ENCODE measurements at places on chromosomes 12 and 14. TPM values are rescaled to one million over a fixed set of nuclear protein-coding genes. Genes with fewer than 3 reads are reported as not detected.

DNA sequence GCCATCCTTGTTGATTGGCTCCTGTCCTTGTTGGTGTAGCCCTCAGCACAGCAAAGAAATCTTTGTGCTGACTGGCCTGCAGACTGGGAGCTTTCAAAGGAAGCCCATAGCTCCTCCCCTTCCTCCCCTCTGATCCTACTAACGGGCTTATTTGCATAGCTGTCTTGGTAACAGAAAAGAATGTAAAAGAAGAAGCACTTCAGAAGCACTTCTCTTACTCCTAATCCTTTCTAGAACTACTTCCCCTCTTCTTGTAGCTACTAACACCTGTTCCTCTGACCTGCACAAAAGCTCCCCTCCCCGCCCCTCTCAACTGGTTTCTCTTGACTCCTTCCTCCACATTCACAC, 14.3 kb upstream of the RIC8B start:
- DNase-seq = no peak
- no peaks in the 10 kb centered on the region for H3K27me3 ChIP-seq

DNA sequence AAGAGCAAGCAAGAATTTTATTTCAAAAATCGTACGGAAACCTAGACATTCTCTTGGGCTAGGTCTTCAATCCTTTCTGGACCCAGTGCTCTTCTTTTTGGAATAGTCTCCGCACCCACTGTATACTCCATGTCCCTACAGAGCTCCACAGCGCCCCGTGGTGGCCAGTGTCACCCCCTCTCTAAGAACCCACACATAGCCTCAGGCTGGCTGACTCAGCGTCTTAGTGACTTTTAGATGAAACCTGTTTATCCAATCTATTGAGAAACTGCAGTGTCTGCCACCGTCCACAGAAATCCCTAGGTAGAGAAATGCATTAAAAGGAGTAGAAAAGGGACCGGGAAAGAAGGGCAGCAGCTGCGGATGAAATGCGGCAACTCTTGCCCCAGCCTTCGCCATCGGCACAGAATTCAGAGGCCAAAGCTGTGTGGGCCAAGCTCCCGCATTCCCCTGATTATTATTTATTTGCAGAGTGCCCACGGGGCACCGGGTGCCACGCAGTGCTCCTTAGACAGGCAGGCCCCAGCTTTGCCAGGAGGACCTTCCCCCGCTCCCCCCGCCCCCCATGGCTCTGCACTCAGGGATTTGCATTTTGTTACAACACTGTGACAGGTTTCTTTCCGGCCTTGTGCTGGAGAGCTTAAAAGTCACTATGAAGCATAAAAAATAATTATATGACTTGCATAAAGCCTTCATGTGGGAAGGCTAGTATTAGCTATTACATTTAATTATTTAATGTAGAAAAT, 170.1 kb upstream of the FKBP4 start:
- H3K36me3 ChIP-seq = no peaks in the 10 kb centered on the region
- peaks cover 39% of the 10 kb centered on the region for H3K27me3 ChIP-seq
- peaks cover 8% of the 10 kb centered on the region for H3K4me1 ChIP-seq
- no peak overlapping the region for H3K4me3 ChIP-seq

GRCh38 chr14:74612350-74613021, 449 bp upstream of the LTBP2 start:
- H3K4me3 ChIP-seq = peak overlapping the region; percentile 87
- peaks cover 50% of the 10 kb centered on the region for H3K27me3 ChIP-seq
- peak; percentile 95 for DNase-seq
- H3K4me1 ChIP-seq = peaks cover 53% of the 10 kb centered on the region

- H3K4me3 ChIP-seq = no peak overlapping the region
- no peak for DNase-seq
- no peak overlapping the region for H3K27ac ChIP-seq
- no peaks in the 10 kb centered on the region for H3K27me3 ChIP-seq
- no peaks in the 10 kb centered on the region for H3K36me3 ChIP-seq
Measured at GRCh38 chr14:86331341-86331740, 801.4 kb downstream of the FLRT2 start.

Gene SSPN
- not detected for total RNA-seq

Gene KRT6B
- not detected for total RNA-seq

- no peak for DNase-seq
- no peak overlapping the region for H3K4me3 ChIP-seq
- H3K4me1 ChIP-seq = no peaks in the 10 kb centered on the region
- peaks cover 7% of the 10 kb centered on the region for H3K27me3 ChIP-seq
Measured at GRCh38 chr12:13250416-13250815, 53.9 kb downstream of the EMP1 start.

- no peaks in the 10 kb centered on the region for H3K4me1 ChIP-seq
- DNase-seq = no peak
- H3K27ac ChIP-seq = no peak overlapping the region
- no peaks in the 10 kb centered on the region for H3K36me3 ChIP-seq
- no peak overlapping the region for H3K4me3 ChIP-seq
- no peaks in the 10 kb centered on the region for H3K27me3 ChIP-seq
Measured at GRCh38 chr12:88625356-88625755, 45.1 kb upstream of the KITLG start.

GRCh38 chr14:22519877-22520685, 68.9 kb downstream of the DAD1 start:
- no peak for DNase-seq
- H3K27me3 ChIP-seq = no peaks in the 10 kb centered on the region
- peak overlapping the region; percentile 100 for H3K4me3 ChIP-seq
- peaks cover 97% of the 10 kb centered on the region for H3K4me1 ChIP-seq
- H3K27ac ChIP-seq = peak overlapping the region; percentile 97

GRCh38 chr14:102538602-102539543, 29.3 kb upstream of the ANKRD9 start:
- DNase-seq = no peak
- no peaks in the 10 kb centered on the region for H3K36me3 ChIP-seq
- no peak overlapping the region for H3K27ac ChIP-seq
- peaks cover 7% of the 10 kb centered on the region for H3K27me3 ChIP-seq
- no peaks in the 10 kb centered on the region for H3K4me1 ChIP-seq
- H3K4me3 ChIP-seq = no peak overlapping the region

DNA sequence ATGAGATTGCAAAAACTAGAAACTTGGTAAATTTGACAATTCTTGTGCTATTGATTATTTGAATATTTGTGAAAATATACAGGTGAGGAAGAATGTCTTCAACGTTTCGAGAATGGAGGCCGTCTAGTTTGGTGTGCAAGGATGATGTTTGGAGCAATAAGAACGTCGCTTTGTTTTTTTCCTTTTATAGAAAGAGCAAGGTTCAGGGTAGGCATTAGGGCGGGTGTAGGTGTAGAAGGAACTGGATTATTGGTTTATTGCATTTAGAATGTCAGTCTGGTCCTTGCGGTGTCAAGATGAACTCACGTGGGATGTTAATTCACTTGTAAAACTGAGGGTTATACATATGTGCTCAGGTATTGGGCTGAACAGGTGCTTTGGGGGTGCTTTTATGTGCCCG, 1.1 kb downstream of the RPS26 start:
- H3K4me3 ChIP-seq = peak overlapping the region; percentile 96
- H3K36me3 ChIP-seq = peaks cover 23% of the 10 kb centered on the region
- H3K27ac ChIP-seq = peak overlapping the region; percentile 89
- no peaks in the 10 kb centered on the region for H3K27me3 ChIP-seq
- no peak for DNase-seq

GRCh38 chr12:97181571-97182265, 274.7 kb downstream of the NEDD1 start:
- DNase-seq = no peak
- no peaks in the 10 kb centered on the region for H3K36me3 ChIP-seq
- H3K4me1 ChIP-seq = no peaks in the 10 kb centered on the region
- no peaks in the 10 kb centered on the region for H3K27me3 ChIP-seq
- no peak overlapping the region for H3K4me3 ChIP-seq

DNA sequence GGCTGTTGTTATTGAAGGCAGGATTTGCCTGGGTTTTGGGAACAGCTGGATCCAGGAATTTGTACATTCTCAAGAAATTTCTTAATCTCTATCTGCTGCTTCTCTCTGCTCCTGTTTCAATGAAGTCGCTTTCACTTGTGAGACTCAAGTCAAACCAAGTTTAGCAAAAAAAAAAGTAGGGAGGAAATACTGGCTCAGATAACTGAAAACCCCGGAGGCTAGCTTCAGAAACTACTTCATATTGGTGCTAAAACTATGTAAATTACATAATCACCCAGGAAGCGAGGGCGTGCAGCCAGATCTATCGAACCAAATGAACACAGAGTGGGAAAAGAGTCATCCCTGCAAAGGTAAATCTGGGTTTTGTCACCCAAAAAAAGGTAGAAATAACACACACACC, 68.3 kb upstream of the FICD start:
- H3K27ac ChIP-seq = no peak overlapping the region
- H3K36me3 ChIP-seq = no peaks in the 10 kb centered on the region
- H3K27me3 ChIP-seq = peaks cover 39% of the 10 kb centered on the region
- no peaks in the 10 kb centered on the region for H3K4me1 ChIP-seq
- H3K4me3 ChIP-seq = no peak overlapping the region

DNA sequence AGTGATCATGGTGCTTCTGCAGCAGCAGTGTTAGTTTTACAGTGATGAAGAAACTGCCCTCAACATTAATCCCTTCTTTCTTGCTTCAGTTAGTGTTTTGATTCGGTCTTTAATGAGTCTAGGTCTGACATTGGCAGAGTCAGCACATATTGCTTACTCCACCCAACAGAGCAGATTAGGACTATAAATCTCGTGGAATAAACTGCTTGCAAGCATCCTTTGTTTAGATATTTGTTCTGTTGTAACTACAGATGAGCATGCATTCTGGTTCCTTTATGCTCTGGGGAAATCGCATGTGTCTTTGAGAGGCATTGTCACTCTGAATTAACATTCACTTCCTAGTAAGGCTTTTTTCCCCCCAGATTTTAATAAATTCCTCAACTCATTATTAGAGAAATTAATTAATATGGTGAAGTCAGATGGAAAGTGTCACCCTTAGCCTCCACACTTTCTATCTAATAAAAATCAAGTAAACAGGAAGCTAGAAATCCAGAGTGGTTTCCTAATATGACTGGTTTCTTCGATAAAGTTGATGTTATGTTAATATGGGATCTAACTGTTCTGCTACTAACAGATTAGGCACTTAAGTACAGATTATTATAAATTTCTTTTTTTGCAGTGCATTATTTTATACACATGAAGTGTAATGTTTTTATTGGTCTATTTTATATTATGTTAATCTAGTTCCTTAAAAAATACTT, 86.2 kb upstream of the SSTR1 start:
- H3K36me3 ChIP-seq = no peaks in the 10 kb centered on the region
- no peaks in the 10 kb centered on the region for H3K27me3 ChIP-seq
- peaks cover 19% of the 10 kb centered on the region for H3K4me1 ChIP-seq
- DNase-seq = no peak
- no peak overlapping the region for H3K4me3 ChIP-seq

Gene AQP6
- not detected for total RNA-seq

DNA sequence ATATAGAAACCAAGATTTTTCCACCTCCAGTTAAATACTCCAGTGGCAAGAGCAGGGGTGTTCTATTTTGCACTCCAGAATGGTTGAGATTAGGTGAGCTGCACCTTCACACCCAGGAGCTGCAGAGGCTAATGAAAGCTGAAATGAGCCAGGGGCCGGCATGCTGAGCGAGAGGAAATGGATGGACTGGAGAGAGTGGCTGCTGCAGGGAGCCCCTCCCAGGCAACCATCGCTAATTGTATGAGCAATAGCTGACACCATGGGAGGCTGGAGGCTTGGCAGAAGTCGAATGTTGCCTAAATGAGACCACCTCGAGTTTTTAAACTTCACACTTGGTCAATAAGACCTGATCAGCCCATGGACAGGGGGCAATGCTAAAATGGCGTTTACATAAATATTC, 301.8 kb upstream of the TMPO start:
- no peaks in the 10 kb centered on the region for H3K36me3 ChIP-seq
- no peak overlapping the region for H3K4me3 ChIP-seq
- H3K4me1 ChIP-seq = no peaks in the 10 kb centered on the region
- H3K27me3 ChIP-seq = no peaks in the 10 kb centered on the region
- no peak for DNase-seq
- H3K27ac ChIP-seq = no peak overlapping the region

Gene DLST
- total RNA-seq = 151 TPM

- H3K27ac ChIP-seq = no peak overlapping the region
- DNase-seq = no peak
- peaks cover 3% of the 10 kb centered on the region for H3K36me3 ChIP-seq
- peaks cover 13% of the 10 kb centered on the region for H3K27me3 ChIP-seq
Measured at GRCh38 chr12:113634474-113634873, 162.8 kb upstream of the LHX5 start.

Gene DBX2
- not detected for total RNA-seq

DNA sequence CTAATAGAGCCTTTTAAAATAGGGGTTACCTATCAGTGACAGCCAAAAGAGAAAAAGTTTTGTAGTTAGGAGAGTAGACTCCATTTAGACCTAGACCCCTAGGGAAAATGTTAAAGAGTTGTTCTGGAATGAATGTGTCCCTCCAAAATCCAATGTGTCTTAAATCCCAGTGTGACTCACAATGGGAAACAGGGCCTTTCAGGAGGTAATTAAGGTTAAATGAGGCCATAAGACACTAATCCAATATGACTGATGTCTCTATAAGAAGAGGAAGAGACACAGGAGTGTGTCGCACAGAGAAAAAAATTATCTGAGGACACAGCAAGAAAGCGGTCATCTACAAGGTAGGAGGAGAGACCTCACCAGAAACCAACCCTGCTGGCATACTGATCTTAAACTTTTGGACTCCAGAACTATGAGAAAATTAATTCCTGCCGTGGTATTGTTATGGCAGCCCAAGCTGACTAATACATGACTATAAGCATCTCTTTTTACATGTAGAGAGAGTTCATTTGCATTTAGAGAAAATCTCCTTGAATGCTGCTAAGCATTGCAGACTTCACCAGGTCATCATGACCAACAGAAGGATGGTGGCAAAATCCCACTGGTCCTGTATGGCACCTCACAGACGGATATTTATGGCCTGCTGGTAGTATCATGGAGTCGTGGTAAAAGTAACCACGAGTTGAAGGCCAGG, 259.6 kb upstream of the TMTC1 start:
- H3K36me3 ChIP-seq = no peaks in the 10 kb centered on the region
- H3K27ac ChIP-seq = no peak overlapping the region
- H3K4me1 ChIP-seq = no peaks in the 10 kb centered on the region
- no peak overlapping the region for H3K4me3 ChIP-seq
- H3K27me3 ChIP-seq = no peaks in the 10 kb centered on the region

GRCh38 chr14:99029916-99030305, 242.1 kb downstream of the BCL11B start:
- DNase-seq = no peak
- peaks cover 3% of the 10 kb centered on the region for H3K36me3 ChIP-seq
- no peak overlapping the region for H3K27ac ChIP-seq
- H3K27me3 ChIP-seq = no peaks in the 10 kb centered on the region

DNA sequence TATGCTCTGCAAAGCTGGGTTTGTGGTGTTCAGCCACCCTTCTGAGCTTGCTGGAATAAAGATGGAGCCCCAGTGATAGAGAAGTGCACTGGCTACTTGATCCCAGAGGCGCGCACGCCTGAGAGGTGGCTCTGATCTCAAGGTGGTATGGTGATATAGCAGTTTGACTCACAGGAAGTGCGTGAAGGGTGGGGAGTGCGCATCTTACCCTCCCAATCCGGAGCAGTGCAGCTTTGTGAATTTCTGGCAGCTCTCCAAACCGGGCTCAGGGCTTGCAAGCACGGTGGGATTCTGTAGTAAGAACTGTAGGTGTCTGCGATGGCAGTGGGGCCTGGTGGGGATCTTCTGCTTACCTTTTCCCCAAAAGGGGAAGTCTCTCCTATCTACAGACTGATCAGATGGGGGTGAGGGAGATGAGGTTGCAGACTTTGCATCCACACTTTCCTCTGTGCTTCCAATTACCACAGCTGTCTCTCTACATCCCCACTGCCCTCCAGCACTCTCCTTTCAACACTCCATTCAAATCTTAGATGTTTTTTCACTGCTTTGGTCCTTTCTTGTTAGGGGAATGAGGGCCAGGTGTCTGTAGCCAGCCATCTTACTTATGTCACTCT, 197.4 kb upstream of the SLC38A2 start:
- H3K4me1 ChIP-seq = no peaks in the 10 kb centered on the region
- DNase-seq = no peak
- H3K27me3 ChIP-seq = no peaks in the 10 kb centered on the region
